ENCODE measurements at places on chromosomes 3 and 15. TPM values are rescaled to one million over a fixed set of nuclear protein-coding genes. Genes with fewer than 3 reads are reported as not detected.
A peak's percentile ranks its signal among the peaks of the same experiment; 100 is the strongest.

- DNase-seq, result peak; percentile 8
Observed at GRCh38 chr3:171347301-171348039, 112.7 kb downstream of the TNIK start.

- DNase-seq, result no peak
Observed at GRCh38 chr15:42111924-42112323, 17.6 kb upstream of the PLA2G4D start.

GRCh38 chr3:135412475-135412874 is 553.1 kb upstream of the PPP2R3A start:
- DNase-seq, result no peak

GRCh38 chr3:171799501-171799900 is 10.8 kb downstream of the PLD1 start:
- DNase-seq, result no peak

DNA sequence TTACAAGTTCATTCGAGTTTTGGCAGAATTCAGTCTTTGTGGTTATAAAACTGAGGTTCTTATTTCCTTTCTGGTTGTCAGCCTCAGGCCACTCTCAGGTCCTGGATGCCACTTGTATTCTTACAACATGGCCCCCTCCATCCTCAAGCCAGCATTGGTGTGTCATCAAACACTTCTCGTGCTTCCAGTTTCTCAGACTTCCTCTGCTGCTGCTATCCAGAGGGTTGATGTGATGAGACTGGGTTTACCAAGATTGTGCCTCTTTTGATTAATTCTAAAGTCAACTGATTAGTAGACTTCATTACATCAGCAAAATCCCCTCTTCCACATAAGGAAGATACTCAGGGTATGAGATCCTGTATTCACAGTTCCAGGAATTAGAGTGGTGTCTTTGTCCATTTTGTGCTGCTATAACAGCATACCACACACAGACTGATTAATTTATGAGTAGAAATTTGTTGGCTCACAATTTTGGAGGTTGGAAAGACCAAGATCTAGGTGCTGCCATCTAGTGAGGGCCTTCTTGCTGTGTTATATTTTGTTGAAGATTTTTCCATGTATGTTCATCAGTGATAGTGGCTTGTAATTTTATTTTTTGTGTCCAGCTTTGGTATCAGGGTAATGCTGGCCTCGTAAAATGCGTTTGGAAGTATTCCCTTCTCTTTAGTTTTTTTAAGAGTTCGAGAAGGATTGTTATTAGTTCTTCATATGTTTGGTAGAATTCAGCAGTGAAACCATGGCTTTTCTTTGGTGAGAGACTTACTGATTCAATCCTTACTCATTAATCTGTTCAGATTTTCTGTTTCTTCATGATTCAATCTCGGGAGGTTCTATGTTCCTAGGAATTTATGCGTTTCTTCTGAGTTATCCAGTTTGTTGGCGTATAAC is 11.1 kb downstream of the LRCH3 start:
- peak; percentile 66 for DNase-seq

DNA sequence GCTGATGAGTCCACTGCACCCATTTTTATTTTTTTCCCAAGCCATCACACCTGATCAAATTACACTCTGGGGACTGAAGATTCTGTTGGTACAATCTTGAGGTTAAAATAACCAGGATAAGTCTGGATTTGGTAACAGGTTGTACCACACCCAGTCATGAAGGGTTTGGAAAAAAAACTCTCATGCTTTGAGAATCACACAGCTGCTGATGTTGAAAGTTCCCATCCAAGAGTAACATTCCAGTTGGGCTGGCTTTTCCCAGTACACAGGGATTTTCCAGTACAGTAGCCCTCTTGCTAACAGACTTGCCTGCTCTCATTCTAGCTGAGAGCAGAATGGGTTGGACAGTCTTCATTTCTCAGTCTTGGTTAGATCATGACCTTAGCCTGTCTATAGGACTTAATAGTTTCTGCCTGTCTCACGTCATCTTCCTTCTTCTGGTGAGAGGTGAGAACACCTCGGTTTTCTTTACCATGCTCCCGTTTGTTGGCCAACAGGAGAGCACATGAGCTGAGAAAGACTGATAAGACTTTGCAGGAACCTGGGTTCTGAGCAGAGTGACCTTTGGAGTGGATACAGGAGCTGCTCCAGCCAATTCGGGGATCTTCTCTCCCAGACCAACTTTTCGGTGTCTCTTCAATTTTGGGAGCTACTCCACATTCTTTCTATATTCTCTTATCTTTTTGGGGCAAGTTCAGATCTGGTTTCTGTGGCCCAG is 300.1 kb upstream of the LYSMD4 start:
- no peak for DNase-seq

DNA sequence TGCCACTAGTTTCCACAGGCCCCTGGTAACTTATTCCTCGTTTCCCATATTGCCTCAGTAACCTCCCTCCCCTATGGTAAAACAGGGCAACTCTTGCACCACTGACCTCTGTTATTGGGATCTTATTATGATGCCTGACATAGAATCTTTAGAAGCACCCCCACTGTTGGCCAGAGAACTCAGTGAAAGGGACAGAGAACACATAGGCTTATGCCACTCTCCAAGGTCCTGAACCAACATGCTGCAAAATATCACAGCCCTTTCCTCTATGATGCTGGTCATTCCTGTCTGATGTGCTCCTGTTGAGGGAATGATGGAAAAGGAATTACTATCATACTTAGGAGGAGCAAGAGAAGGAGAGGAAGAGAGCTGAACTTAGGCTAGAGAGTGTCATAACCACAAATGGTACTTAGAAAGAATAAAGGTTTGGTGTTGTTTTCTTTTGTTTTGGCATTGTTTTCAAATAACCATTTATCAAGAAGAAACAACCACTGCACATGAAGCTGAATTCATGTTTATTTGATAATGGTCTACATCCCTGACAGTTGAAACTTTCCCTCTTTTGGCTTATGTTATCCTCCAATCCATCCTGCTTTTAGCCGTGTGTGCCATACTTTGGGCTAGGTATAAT is 330.2 kb downstream of the EPHB1 start:
- no peak for DNase-seq

DNA sequence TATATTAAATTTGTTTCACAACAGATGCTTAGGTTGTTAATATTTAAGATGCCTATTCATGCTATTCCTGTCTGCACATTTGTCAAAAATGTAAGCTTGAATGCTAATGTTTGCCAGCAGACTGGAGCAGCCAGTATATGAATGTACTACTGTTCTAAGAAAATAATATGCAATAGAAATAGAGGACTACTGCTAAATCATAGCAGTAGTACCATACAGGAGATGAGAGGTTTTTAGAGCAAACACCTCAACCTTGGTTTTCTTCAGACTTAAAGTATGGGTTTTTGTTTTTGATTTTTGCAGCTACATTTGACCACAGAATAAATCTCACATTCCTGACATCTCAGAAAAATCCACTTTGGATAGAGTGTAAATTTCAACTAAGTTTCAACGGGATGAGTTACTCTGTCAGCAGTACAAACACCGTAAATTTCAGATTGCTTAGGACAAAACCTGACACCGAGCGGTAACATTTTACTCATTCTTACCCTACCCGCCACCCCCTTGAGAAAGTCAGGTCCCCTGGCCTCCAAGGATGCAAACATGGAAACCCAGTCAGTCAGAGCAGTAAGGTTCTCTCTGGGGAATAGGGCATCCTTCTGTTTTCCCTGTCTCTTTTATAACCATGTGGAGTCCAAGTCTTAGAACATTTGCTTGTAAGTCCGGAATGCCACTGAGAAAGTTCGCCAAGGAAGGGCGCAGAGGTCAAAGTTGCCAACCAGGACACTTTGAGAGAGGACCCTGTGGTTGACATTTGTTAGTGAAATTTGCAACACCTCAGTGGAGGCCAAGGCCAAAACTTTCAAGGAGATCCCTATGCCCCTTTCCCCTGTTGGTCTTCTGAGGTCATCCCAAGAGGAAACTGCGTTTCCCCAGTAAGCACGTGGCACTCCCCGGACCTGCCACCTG is 17.9 kb upstream of the SATB1 start:
- DNase-seq, result peak; percentile 18

GRCh38 chr3:152176241-152176640 is 92.5 kb upstream of the MBNL1 start:
- DNase-seq, result no peak

GRCh38 chr3:89032346-89033013 is 74.9 kb upstream of the EPHA3 start:
- DNase-seq, result no peak

GRCh38 chr3:10470120-10471053 is 35.0 kb downstream of the ATP2B2 start:
- DNase-seq, result no peak

DNA sequence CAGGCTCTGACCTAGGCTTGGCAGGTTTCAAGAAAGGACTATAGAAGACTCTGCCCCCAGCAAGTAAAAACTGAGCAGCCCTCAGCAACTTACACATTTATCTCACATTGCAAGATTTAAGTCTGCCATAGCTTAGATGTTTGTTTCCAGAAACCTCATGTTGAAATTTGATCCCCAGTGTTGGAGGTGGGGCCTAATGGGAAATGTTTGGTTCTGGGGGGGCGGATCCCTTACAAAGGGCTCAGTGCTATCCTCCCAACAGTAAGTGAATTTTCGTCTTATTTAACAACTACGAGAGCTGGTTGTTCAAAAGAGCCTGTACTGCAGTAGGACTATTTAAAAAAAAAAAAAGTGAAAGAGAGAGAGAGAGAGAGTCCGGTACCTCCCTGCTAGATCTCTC is 125.2 kb upstream of the PROK2 start:
- no peak for DNase-seq

DNA sequence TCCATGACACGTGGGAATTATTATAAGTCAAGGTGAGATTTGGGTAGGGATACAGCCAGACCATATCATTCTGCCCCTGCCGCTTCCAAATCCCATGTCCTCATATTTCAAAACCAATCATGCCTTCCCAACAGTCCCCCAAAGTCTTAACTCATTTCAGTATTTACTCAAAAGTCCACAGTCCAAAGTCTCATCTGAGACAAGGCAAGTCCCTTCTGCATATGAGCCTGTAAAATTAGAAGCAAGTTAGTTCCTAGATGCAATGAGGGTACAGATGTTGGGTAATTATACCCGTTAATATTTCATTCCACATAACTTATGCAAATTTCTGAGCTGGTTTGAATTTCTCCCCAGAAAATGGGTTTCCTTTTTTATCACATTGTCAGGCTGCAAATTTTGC is 47.7 kb downstream of the RNF111 start:
- DNase-seq, result no peak

DNA sequence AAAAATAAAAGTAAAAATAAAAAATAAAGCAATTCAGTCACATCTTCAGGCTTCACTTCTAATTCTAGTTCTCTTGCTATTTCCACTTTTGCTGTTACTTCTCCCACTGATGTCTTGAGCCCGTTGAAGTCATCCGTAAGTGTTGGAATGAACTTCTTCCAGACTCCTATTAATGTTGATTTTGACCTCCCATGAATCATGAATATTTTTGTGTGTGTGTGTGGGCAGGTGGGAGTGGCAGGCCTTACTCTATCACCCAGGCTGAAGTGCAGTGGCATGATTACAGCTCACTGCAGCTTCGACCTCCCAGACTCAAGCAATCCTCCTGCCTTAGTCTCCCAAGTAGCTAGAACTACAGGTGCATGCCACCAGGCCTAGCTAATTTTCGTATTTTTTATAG is 10.7 kb downstream of the USP4 start:
- DNase-seq, result no peak

- DNase-seq, result no peak
Observed at GRCh38 chr15:85563328-85563727, 182.9 kb downstream of the AKAP13 start.

DNA sequence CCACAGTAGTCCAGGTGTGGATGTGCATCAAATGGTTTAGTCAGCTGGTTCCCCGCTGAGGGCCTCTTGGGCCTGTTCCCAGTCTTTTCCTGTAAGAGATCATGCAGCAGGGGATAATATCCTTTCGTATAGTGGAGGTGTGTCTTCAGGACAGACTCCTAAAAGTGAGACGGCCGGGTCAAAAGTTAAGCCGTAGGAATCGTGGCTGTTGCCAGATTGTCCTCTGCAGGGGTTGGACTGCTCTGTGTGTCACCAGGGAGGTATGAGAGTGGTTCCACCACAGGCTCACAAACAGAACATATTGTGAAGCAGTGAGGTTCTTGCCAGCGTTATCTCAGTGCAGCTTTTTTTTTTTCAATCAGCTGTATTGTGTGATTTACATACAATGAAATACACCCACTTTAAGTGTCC is 95.0 kb downstream of the VGLL4 start:
- no peak for DNase-seq

- no peak for DNase-seq
Observed at GRCh38 chr3:181707980-181708379, 3.7 kb upstream of the SOX2 start.

DNA sequence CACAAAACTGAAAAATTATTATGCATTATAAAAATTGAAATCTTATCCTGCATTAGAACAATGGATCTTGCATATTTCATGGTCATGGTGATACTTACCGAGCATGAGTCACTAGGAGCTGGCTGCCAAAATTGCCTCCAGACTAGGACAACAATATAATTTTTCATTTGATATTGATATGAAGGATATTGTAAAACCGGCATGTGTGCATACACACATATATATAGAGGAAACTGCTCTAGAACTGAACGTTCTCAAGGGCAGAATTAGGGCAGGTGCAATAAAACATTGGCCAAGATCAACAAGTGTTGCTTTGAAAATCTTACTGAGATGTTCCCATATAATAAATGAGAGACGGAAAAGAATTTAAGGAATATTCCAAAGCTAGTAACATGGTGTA is 319.4 kb upstream of the POU1F1 start:
- DNase-seq, result no peak

DNA sequence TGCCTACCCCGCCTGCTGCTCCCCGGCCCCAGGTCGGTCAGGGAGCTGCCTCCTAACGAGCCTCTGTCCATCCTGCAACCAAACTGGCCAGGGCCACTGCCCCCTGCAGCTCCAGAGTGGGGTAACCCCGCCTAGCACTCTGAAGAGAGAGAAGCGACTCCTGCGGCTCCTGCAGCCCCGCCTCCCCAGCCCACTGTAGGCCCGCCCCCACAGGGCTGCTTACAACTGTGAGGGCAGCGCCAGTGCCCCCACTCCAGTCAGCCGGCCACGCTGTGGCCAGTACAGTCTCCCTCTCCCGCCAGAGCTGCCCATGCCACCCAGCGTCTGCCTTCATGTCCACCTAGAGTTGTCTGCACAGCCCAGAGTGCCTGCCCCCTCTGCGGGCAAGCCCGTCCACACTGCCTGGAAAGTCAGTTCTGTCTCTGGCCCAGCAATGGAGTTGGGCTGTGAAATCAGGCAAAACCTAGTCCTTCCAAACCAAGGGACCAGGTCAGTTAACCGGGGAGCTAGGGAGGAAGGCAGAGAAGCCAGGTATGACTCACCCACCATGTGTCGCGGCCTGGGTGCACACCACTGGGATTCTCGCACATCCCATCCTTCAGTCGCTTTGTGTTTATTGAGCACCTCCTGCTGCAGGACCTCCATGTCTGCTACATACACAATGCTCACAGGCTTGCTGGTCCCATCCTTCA is 2.4 kb downstream of the UCN2 start:
- DNase-seq, result peak; percentile 42

- no peak for DNase-seq
Observed at GRCh38 chr3:22507709-22508108, 695.4 kb upstream of the UBE2E2 start.

Gene ANKRD34C
- total RNA-seq, result not detected

Gene AADACL2
- total RNA-seq, result not detected

Gene WDR93
- 0.29 TPM for total RNA-seq

Gene FANCD2OS
- not detected for total RNA-seq

Gene GAP43
- not detected for total RNA-seq

Gene P2RY1
- 0.17 TPM for total RNA-seq

Gene GPR149
- not detected for total RNA-seq

Gene SPPL2A
- 78.3 TPM for total RNA-seq

Gene ALDH1A2
- total RNA-seq, result not detected

Gene GPR156
- total RNA-seq, result 0.20 TPM

Gene FAM3D
- total RNA-seq, result not detected

Gene ARHGAP11A
- total RNA-seq, result 6.0 TPM

Gene ACTRT3
- total RNA-seq, result 0.37 TPM

Gene FSIP1
- total RNA-seq, result 0.44 TPM
